ENCODE measurements at places on chromosomes 5 and 9. TPM values are rescaled to one million over a fixed set of nuclear protein-coding genes. Genes with fewer than 3 reads are reported as not detected.
A peak's percentile ranks its signal among the peaks of the same experiment; 100 is the strongest.

GRCh38 chr5:3446410-3446809, 149.2 kb upstream of the IRX1 start:
- ATAC-seq = no peak

The DNAJC21 gene
- 25.1 TPM for total RNA-seq

DNA sequence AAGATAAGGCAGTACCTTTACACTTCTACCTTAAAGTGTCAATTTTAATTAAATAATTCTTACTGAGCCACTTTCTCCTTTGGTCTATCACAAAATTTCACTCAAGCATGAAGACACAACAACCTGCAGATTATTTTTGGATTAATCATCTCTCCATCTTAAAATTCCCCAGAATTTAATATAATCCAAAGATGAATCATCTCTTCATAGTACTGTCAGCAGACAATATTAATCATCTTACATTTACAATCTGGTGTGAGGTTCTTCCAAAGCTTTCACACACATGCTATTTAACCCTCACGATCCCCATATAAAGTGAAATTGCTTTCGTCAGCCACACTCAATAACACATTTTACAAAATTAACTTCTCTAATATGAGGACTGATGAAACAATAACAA, 43.0 kb downstream of the LHFPL2 start:
- no peak for ATAC-seq

- peak; percentile 58 for ATAC-seq
Measured at GRCh38 chr9:100473276-100474081, 530 bp downstream of the TMEFF1 start.

The SLC36A2 gene
- total RNA-seq = 0.05 TPM

The GLRX gene
- total RNA-seq = 26.0 TPM

- no peak for ATAC-seq
Measured at GRCh38 chr9:30697958-30698357, 1686.5 kb upstream of the ACO1 start.

DNA sequence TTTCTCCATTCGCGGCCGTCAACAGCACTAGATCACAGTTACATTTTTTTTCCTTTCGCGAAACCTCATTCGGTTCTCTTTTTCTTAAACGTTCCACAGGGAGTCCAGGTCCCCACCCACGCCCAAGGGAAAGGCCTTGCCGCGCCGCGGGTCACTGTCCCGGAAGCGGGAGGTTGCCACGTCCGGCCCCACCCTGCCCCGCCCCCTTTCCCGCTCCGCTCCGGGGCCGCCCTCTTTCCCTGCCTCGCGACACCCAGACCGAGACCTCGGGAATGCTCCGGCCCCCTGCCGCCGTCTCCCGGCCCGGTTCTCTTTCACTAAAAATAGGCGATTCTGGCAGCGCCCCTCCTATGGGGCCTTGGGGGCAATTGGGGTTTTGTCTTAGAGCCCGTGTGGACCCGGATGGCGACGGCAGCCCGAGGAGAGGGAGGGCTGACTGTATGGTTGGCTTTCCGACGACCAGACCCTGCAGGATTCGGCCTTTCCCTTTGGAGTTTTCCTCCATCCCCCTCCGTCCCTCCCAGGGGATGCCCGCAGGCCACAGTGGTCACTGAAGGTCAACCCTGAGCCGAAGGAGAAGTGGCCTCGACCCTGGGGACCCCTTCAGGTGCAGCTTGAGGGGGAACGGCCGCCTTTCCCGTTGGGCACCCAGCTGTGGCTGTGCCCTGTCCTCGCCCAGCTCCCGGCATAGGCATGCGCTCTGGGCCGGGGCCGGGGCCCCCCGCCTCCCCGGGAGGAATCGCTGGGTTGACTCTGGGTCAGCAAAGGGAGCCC, 2.8 kb upstream of the RACK1 start:
- peak; percentile 79 for ATAC-seq

The BNC2 gene
- total RNA-seq = 2.4 TPM

DNA sequence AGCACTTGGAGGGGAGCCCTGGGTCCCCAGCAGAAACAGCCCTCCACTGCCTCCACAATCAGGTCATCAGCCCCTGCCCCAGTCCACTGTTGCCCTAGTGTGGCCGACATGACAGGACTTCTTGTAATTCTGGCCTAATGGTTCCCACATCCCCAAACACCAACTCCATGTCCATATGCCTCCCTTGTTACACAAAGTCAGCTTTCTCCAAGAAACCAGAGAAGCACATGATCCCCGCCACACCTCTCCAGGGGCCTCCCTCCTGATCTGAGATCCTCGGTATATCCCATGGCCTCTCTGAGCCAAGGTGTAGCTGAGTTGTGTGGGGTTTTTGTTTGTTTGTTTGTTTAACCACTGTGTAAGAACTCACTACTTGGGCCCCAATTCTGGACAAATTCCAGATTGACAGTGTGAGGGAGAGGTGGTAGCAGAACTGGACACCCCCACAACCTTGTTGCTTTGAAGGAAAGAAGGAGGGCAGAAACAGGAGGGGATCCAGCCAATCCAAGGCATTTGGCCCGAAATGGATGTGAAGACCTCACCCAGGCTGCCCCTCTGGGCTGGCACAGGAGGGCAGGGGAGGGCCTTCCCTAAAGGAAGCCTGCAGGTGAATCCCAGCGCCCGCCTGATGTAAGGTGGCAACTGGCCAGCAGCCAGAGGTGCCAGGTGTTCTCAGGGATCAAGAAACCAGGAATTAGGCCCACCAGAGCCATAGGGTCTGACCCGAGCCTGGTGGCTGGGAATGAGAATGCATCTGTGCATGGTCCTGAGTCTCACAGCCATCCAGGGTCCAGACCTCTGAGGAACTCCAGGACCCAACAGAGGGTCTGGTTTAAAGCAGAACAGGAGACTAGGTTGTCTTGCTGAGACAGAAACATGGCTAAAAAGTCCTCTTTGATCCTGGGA, 13.4 kb downstream of the IRF1 start:
- peak; percentile 0 for ATAC-seq

DNA sequence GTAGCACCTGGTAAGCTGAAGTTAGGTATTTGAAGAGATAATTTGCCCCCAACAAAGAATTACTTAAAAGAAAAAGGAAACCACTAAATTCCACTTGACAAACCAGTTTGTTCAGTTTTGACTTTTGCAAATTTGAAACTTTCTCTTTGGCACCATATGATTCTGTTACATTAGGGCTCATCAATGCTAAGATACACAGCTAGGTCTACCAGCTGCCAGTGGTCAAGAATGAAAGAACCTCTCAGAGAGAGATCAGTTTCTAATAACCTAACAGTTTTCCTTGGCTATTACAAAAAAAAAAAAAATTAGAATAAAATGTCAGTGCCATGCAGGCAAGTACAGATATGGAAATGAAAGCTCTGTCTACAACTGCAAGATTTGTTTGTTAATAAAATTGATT, 92.3 kb downstream of the CAAP1 start:
- no peak for ATAC-seq

- no peak for ATAC-seq
Measured at GRCh38 chr5:65292196-65292595, 189.5 kb downstream of the ADAMTS6 start.

DNA sequence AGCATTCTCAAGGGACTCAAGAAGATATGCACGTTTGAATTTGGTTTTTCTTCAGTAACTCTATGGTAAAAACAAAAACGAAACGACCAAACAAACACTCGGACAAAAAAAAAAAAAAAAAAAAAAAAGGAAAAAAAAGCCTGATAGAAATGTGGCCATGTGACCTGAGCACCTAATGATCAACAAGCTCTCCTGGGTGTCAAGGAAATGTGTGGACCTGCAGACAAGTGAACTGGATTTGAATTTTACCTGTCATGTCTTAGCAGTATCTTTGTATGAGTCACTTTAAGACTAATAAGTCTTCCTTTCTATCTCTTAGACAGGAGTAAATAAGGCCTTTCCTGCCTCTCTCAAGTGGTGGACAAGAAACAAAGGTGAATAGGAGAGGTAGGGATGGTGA, 190.6 kb upstream of the GRIA1 start:
- ATAC-seq = no peak

The PDGFRB gene
- 24.5 TPM for total RNA-seq

- ATAC-seq = peak; percentile 5
Measured at GRCh38 chr9:96567203-96567700, 52.4 kb downstream of the CDC14B start.

The SPATA9 gene
- total RNA-seq = not detected

The PTBP3 gene
- total RNA-seq = 22.7 TPM

DNA sequence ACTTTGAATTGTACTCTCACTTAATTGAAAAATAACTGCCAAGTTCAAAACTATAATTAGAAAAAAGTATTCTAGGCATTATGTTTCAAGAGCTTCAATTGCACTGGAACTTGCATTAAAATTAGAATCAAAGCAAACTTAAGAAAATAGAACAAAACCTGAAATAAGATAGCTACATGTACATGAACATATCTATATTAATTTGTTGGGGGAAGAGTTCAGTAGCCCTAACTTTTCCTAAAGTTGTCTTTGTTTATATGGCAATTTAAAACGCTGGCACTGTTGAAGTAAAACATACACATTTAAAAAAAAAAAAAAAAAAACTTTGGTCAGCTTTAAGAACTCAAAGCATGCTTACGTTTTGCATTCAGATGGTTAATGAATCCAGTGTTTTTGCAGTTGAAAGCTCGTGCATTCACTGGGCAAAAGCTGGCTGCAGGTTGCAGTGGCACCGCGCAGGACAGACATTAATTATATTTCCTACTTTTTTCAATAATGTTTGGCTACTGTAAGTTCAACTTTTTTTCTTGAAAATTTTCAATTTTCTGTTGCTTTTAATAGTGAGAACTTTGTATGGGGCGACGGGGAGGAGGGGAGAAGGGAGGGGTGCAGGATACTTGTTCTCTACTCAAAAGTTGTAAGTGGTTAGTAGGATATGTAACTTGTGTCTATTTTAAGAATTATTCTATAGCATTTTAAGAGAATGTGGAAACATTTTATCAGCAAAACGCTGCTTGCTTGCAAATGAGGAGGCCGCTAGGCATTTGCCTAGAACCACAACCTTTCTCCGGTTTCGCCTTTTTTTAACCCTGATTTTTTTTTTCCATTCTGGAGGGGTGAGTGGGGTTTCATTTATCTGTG, 3.9 kb downstream of the NR2F1 start:
- ATAC-seq = no peak

- no peak for ATAC-seq
Measured at GRCh38 chr9:82539856-82540579, 522.9 kb downstream of the RASEF start.

DNA sequence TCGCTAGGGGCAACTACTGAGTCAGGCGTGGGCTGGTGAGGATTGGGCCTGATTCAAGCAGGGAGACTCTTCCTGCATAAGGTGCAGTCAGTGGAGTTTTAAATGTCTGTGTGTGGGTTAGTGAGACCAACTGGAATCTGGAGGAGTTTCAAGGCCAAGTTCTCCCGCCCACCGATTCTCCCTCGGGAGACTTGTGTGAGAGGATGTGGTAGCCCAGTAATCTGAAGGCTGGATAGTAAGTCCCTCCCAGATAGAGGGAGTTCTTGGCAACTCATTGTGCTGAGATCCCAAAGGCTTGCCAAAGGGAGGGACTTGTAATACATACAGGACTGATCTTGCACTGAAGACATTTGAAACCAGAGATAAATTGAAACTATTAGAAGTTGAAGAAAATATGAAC, 51.8 kb downstream of the WDR36 start:
- ATAC-seq = peak; percentile 98

The STING1 gene
- 22.9 TPM for total RNA-seq

- no peak for ATAC-seq
Measured at GRCh38 chr5:140764177-140764973, 21.6 kb upstream of the PCDHA1 start.

DNA sequence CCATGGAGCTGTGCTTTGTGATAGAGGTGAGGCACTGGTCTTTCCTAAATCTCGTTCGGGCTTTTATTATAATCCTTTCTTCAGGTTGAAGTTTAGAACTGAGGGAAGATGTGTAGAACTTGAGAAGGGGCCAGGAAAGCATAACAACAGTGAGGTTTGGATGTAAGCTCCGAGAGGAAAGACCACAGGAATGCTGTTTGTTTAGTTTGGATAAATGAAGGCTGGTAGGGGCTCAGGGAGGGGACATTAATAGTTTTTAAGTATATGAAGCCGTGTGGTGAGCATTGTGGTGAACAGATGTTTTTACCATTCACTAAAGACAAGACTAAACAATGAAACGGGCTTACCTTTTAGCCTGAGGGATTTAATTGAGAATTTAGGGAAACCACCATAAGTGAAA, 130.8 kb downstream of the ARHGAP26 start:
- no peak for ATAC-seq

DNA sequence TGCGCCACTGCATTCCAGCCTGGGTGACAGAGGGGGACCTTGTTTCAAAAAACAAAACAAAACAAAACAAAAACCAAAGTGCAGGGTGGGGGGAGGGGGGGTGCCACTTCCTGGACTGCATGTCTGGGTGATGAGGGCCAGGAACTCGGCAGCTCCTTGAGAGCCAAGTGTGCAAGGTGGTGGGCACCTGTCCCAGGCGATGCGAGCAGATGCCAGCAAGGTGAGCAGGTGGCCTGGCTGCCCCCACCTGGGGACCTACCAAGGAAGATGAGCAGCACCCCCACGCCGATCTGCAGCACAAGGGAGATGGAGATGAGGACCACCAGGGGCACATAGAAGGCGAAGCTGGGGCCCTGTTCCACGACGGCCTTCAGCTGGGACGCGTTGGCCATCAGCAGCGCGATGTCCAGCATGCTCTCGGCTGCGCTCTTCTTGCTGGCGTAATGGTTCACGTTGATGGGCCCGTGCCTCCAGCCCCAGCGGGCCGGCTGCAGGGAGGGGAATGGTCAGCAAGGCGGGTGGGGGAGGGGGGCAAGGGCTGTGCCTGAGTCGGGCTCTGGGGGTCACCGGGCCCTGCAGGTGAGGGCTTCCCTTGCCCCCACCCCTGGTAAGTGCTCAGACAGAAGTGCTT, 7.8 kb downstream of the NINJ1 start:
- ATAC-seq = no peak

GRCh38 chr5:170300361-170301013, 2.9 kb upstream of the LCP2 start:
- ATAC-seq = no peak

DNA sequence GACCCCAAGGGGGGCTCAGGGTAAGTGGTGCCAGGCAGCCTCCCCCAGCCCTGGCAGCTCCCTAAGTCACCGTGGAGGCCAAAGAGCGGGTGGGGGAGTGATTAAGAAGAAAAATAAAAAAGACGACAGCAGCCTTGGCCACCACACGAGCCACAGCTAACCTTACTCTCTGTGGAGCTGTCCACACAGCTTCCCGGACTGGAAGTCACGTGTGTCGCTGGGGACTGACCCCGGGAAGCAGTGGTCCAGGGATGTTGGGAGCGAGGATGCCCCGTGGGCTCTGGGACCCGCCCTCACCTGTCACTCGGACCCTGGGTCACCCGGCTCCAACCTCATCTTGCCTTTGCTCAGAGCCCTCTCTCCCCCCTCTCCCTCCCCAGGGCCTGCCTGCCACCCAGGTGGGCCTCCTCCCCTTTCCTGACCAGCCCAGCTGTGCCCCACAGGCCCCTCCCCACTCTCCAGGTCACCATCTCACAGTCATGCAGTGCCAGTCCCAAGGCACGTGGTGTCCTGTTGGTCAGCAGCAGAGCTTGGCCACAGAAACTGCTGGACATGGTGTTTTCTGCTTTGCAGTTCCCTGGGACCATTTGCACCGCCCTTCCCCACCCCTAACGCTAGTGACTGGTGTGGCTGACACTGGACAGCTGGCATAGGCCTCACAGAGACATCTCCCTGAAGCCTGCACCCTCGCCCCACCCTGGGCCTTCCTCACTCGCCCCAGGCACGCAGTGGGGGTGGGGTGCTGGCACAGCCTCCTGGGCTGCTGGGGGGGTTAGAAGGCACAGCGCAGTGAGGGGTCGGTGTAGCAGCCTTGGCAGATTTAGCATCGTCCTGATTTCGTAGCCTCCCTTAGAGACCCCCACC, 9.8 kb upstream of the EXOC3 start:
- ATAC-seq = peak; percentile 22

- no peak for ATAC-seq
Measured at GRCh38 chr9:94029932-94030317, 54.3 kb upstream of the PTPDC1 start.

GRCh38 chr9:108637340-108637739, 218.4 kb downstream of the ACTL7B start:
- ATAC-seq = no peak
